ENCODE measurements at places on chromosomes 12 and 14.

DNA sequence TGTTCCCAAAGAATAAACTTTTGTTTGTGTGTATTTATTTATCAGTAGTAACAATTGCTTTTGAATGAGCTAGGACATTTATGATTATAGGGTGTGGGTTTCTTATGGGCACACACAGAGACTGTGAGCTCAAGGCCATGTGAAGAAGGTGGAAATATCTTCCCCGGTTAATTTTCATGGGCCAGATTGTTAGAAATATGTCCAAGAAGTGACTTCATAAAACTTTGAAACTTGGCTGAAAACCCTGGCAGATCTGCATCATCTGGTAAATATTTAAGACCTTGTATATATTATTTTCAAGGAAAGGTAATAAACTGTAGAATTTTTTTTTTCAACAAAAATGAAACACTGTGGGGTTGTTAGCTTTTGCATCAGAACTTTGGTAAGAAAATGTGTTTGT is 53.5 kb upstream of the RNU6-8 start:
- H3K36me3 ChIP-seq = no peaks in the 10 kb centered on the region
- H3K27me3 ChIP-seq = no peaks in the 10 kb centered on the region
- H3K27ac ChIP-seq = no peak overlapping the region
- H3K4me3 ChIP-seq = no peak overlapping the region
- H3K4me1 ChIP-seq = no peaks in the 10 kb centered on the region

GRCh38 chr14:101019541-101019940 is 116.0 kb upstream of the RTL1 start:
- no peak overlapping the region for H3K27ac ChIP-seq
- H3K4me3 ChIP-seq = no peak overlapping the region
- H3K27me3 ChIP-seq = no peaks in the 10 kb centered on the region

DNA sequence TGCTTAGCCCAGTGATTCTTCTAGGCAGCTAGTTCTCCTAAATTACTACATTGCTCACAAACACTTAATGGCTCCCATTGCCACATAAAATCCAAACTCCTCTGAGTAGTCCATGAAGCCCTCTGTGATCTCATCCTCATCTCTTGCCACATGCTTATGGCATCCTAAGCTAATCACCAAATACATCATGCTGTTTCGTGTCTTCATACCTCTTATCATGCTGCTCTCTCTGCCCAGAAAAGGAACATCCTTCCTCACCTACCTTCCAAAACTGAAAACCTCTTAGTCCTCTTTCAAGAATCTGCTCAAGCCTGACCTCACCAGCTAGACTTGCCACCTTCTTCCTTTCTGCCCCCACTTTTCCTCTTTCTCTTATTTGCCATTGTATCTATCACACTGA is 108.5 kb downstream of the DUSP6 start:
- no peak overlapping the region for H3K4me3 ChIP-seq
- no peaks in the 10 kb centered on the region for H3K27me3 ChIP-seq
- H3K36me3 ChIP-seq = no peaks in the 10 kb centered on the region
- H3K4me1 ChIP-seq = no peaks in the 10 kb centered on the region
- no peak overlapping the region for H3K27ac ChIP-seq
- DNase-seq = no peak

GRCh38 chr12:123034022-123034541 is 53.6 kb downstream of the ARL6IP4 start:
- H3K36me3 ChIP-seq = no peaks in the 10 kb centered on the region
- no peak overlapping the region for H3K27ac ChIP-seq
- no peak overlapping the region for H3K4me3 ChIP-seq
- H3K4me1 ChIP-seq = no peaks in the 10 kb centered on the region
- no peaks in the 10 kb centered on the region for H3K27me3 ChIP-seq
- no peak for DNase-seq

GRCh38 chr12:50248883-50249282 is 34.4 kb downstream of the LIMA1 start:
- no peaks in the 10 kb centered on the region for H3K27me3 ChIP-seq
- no peaks in the 10 kb centered on the region for H3K4me1 ChIP-seq
- H3K36me3 ChIP-seq = no peaks in the 10 kb centered on the region
- no peak overlapping the region for H3K4me3 ChIP-seq

- no peak overlapping the region for H3K27ac ChIP-seq
- no peaks in the 10 kb centered on the region for H3K27me3 ChIP-seq
- DNase-seq = no peak
- no peaks in the 10 kb centered on the region for H3K4me1 ChIP-seq
- no peak overlapping the region for H3K4me3 ChIP-seq
- no peaks in the 10 kb centered on the region for H3K36me3 ChIP-seq
Observed at GRCh38 chr14:64728856-64729255, 24.6 kb downstream of the PLEKHG3 start.

DNA sequence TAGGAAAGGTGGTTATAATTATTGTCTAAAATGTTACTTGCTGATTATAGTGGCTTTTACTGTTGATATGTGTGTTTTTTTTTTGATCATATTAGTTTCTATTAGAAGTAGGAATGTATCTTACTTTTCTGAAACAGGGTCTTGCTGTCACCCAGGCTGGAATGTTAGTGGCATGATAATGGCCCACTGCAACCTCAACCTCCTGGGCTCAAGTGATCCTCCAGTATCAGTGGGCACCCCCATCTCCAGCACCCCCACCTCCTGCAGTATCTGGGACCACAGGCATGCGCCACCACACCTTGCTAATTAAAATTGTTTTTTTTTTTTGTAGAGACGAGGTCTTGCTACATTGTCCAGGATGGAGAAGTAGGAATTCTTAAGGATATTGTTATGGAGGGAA is 11.3 kb downstream of the ATF1 start:
- H3K27ac ChIP-seq = no peak overlapping the region
- no peaks in the 10 kb centered on the region for H3K36me3 ChIP-seq
- no peak for DNase-seq
- H3K4me1 ChIP-seq = no peaks in the 10 kb centered on the region
- no peak overlapping the region for H3K4me3 ChIP-seq
- H3K27me3 ChIP-seq = no peaks in the 10 kb centered on the region

DNA sequence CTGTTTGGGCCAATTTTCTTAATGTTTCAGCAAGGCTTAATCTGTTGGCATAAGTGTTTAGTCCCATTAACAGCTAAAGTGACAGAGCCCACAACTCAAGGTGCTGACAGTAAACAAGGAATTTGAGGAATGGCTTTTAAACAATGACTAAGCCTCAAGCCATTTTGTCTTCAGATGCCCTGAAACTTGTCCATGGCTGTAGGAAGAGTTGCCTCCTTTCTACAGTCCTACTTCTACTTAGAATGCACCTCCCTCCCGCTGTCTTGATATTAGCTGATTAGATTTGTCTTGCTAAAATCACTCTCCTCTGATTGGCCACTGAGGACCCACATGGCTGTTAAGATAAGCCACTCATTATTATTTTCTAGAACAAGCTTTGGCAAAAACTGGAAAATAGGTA is 188.4 kb upstream of the OTX2 start:
- no peak for DNase-seq
- no peak overlapping the region for H3K4me3 ChIP-seq
- no peaks in the 10 kb centered on the region for H3K36me3 ChIP-seq
- no peaks in the 10 kb centered on the region for H3K4me1 ChIP-seq
- H3K27ac ChIP-seq = no peak overlapping the region
- no peaks in the 10 kb centered on the region for H3K27me3 ChIP-seq

Measured in prostate gland (tissue), 2 donors.